Activated CD8-positive, alpha-beta T cell treated with anti-CD3 and anti-CD28 coated beads for 36 hours (primary cell): ENCODE measurements at places on chromosomes 4 and X. TPM values are rescaled to one million over a fixed set of nuclear protein-coding genes. Genes with fewer than 3 reads are reported as not detected.

The ABCB7 gene
- total RNA-seq = 52.0 TPM

The REST gene
- 41.2 TPM for total RNA-seq

The UPF3B gene
- 16.0 TPM for total RNA-seq

The ABLIM2 gene
- total RNA-seq = 0.54 TPM

The XAGE1A gene
- not detected for total RNA-seq

The F8A2 gene
- not detected for total RNA-seq

The OTUD6A gene
- total RNA-seq = not detected

The SPP1 gene
- total RNA-seq = not detected

The ARAP2 gene
- total RNA-seq = 31.0 TPM

The GK gene
- 27.7 TPM for total RNA-seq

The INPP4B gene
- total RNA-seq = 46.1 TPM

The OPN1LW gene
- total RNA-seq = not detected

The RHOH gene
- 121 TPM for total RNA-seq

The ADH1A gene
- not detected for total RNA-seq

- no peak overlapping the region for H3K27ac ChIP-seq
- no peaks in the 10 kb centered on the region for H3K27me3 ChIP-seq
- H3K36me3 ChIP-seq = no peaks in the 10 kb centered on the region
- H3K4me1 ChIP-seq = no peaks in the 10 kb centered on the region
- no peak for DNase-seq
- H3K4me3 ChIP-seq = no peak overlapping the region
Observed at GRCh38 chr4:79227860-79228259, 98.0 kb downstream of the NAA11 start.

DNA sequence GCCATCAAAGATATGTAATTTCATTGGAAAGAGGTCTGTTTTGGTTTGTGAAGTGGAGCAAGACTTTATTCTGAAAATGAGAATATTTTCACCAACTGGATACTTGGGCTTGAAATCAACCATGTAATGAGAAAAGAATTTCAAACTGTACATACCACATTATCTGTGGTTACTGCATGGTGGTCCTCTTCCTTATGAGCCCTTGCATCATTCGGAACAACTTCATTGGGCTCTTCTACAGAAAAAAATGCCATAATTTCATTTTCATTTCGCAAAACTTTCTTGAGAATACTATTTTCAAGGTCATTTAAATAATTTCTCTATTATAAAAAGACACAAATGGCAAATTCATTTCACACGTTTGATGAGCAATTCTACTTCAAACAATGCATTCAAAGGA, 148.6 kb upstream of the RPS6KA6 start:
- H3K4me3 ChIP-seq = no peak overlapping the region
- no peak for DNase-seq
- no peaks in the 10 kb centered on the region for H3K36me3 ChIP-seq
- H3K27ac ChIP-seq = no peak overlapping the region

DNA sequence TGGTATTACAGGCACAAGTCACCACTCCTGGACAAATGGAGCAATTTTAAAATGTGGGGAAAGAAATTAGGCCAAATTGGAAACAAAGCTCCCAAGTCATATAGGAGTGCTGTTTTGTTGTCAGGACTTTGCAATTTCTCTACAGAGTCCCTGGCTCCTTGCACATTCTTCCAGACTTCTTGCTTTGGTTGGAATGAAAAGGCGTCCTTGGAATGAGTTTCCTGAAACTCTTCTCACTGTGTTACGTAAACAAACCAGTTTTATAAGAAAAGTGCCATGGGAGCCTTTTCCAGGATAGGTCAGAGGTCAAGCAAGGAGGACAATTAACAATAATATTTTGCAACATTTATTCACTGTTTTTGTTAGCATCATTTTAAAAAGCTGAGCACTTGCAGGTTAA, 32.4 kb upstream of the KIT start:
- DNase-seq = no peak
- no peaks in the 10 kb centered on the region for H3K36me3 ChIP-seq
- H3K4me1 ChIP-seq = no peaks in the 10 kb centered on the region

DNA sequence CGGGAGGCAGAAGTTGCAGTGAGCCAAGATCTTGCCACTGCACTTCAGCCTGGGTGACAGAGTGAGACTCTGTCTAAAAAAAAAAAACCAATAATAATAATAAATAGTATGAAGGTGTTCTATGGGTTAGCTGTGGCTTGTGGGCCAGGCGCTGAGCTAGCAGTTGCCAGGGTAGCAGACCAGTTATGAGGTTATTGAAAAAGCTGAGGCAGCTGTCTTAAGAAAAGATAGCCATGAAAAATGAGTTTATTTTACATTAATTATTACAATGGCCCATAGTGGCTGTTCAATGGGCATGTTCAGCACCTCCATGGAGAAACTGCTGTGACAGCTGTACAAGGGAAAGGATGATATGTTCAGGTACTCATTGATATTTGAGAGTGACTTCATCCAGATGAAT, 13.3 kb upstream of the HSD17B10 start:
- no peak overlapping the region for H3K4me3 ChIP-seq
- H3K36me3 ChIP-seq = no peaks in the 10 kb centered on the region
- no peaks in the 10 kb centered on the region for H3K27me3 ChIP-seq
- H3K4me1 ChIP-seq = no peaks in the 10 kb centered on the region
- no peak for DNase-seq
- no peak overlapping the region for H3K27ac ChIP-seq

- no peak overlapping the region for H3K27ac ChIP-seq
- H3K4me3 ChIP-seq = no peak overlapping the region
- no peaks in the 10 kb centered on the region for H3K4me1 ChIP-seq
- DNase-seq = no peak
- H3K27me3 ChIP-seq = no peaks in the 10 kb centered on the region
- H3K36me3 ChIP-seq = no peaks in the 10 kb centered on the region
Observed at GRCh38 chrX:44080083-44080482, 106.9 kb upstream of the NDP start.

DNA sequence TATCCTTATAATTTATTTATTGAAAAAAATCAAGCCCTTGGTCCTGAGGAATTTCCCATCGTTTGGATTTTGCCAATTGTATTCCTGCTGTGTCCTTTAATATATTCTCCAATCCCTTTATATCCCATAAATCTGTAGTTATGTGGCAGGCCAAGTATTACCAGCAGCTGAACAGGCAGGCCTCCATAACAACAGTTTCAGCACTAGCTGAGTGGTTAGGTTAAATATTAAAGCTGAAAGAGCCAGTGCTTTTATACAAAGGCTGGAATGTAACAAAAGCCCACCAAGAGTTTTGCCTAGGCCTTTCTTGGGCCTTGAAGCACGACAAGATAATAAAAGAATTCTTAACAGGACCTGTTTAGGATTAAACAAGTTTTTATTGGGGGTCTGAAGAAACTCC, 366.6 kb upstream of the GALNT7 start:
- H3K4me1 ChIP-seq = no peaks in the 10 kb centered on the region
- no peak overlapping the region for H3K4me3 ChIP-seq
- peaks cover 4% of the 10 kb centered on the region for H3K27me3 ChIP-seq
- no peak overlapping the region for H3K27ac ChIP-seq

DNA sequence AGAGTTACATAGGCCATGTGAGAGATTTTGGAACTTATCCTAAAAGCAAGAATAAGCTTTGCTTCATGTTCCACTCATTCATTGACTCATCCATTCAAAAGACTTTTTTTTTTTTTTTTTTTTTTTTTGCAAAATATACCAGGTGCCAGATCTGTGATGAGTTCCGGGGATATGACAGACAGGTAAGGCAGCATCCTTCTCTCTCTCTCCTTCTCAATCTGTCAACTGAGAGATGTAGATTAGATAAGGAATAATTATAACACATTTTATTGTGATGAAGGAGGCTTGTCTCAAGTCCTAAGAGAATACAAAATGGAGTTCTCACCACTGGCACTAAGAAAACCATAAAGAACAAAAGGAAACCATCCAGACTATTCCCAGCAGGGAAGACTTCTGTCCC, 190.2 kb upstream of the CPEB2 start:
- DNase-seq = no peak
- H3K36me3 ChIP-seq = no peaks in the 10 kb centered on the region
- peaks cover 1% of the 10 kb centered on the region for H3K27me3 ChIP-seq
- H3K4me3 ChIP-seq = no peak overlapping the region

GRCh38 chrX:33465137-33465536, 253.8 kb upstream of the DMD start:
- no peak overlapping the region for H3K4me3 ChIP-seq
- H3K27me3 ChIP-seq = no peaks in the 10 kb centered on the region
- no peaks in the 10 kb centered on the region for H3K36me3 ChIP-seq
- no peak overlapping the region for H3K27ac ChIP-seq
- DNase-seq = no peak

GRCh38 chr4:11160288-11160687, 268.4 kb downstream of the HS3ST1 start:
- no peak for DNase-seq
- H3K4me1 ChIP-seq = no peaks in the 10 kb centered on the region
- H3K4me3 ChIP-seq = no peak overlapping the region
- H3K27me3 ChIP-seq = no peaks in the 10 kb centered on the region
- no peaks in the 10 kb centered on the region for H3K36me3 ChIP-seq

- no peak overlapping the region for H3K4me3 ChIP-seq
- H3K27ac ChIP-seq = no peak overlapping the region
- H3K36me3 ChIP-seq = peaks cover 15% of the 10 kb centered on the region
- no peaks in the 10 kb centered on the region for H3K27me3 ChIP-seq
- peak; percentile 20 for DNase-seq
Observed at GRCh38 chr4:37953620-37954293, 6.4 kb upstream of the PTTG2 start.

GRCh38 chrX:29012867-29013266, 425.6 kb downstream of the IL1RAPL1 start:
- H3K4me1 ChIP-seq = no peaks in the 10 kb centered on the region
- no peak overlapping the region for H3K4me3 ChIP-seq
- H3K36me3 ChIP-seq = no peaks in the 10 kb centered on the region
- no peaks in the 10 kb centered on the region for H3K27me3 ChIP-seq
- DNase-seq = no peak

DNA sequence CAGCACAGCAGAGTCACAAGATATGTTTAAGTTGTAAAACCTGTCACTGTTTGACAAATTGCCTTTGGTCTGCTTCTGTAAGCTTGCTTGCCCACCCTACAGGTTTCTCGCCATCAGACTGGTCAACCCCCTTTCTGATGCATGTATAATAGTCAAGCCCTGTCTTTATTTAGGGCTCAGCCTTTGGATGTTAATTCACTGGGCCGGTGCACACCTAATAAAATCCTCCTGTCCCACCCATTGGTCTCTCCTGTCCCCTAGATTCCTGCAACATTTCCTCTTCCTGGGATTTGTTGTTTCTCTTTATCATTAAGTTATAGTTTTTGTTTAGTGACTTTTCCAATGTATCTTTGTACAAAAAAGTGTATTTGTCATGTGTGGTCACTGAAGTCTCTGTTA, 38.2 kb downstream of the GLUD2 start:
- no peak for DNase-seq
- H3K27me3 ChIP-seq = no peaks in the 10 kb centered on the region
- H3K4me1 ChIP-seq = no peaks in the 10 kb centered on the region
- no peak overlapping the region for H3K27ac ChIP-seq

DNA sequence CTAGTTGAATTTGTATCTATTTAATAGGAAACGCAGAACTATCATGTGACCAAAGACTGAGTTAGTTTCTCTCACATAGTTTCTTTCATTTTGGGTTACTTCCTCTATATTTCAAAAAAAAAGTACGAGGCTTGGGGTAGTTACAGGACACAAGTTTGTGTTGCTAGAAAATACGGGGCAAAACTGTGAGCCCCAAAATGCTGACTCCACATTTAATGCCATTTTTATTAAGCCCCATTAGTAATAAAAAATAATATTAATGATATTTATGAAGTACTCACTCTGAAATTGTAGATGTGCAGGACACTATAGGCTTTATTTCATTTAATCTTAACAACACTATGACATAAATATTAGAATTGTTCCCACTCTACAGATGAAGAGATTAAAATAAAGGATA, 268.6 kb downstream of the DTHD1 start:
- no peaks in the 10 kb centered on the region for H3K36me3 ChIP-seq
- H3K27ac ChIP-seq = no peak overlapping the region
- DNase-seq = no peak

- H3K4me1 ChIP-seq = peaks cover 71% of the 10 kb centered on the region
- DNase-seq = no peak
- H3K36me3 ChIP-seq = peaks cover 14% of the 10 kb centered on the region
- no peak overlapping the region for H3K27ac ChIP-seq
- H3K27me3 ChIP-seq = no peaks in the 10 kb centered on the region
- no peak overlapping the region for H3K4me3 ChIP-seq
Observed at GRCh38 chr4:150973626-150974251, 41.3 kb downstream of the LRBA start.

GRCh38 chr4:24748758-24749350, 46.5 kb upstream of the SOD3 start:
- no peaks in the 10 kb centered on the region for H3K36me3 ChIP-seq
- H3K27ac ChIP-seq = no peak overlapping the region
- H3K27me3 ChIP-seq = no peaks in the 10 kb centered on the region
- no peak overlapping the region for H3K4me3 ChIP-seq

GRCh38 chr4:1900087-1900433, 28.9 kb downstream of the NSD2 start:
- H3K27ac ChIP-seq = no peak overlapping the region
- no peak for DNase-seq
- H3K27me3 ChIP-seq = no peaks in the 10 kb centered on the region
- H3K4me1 ChIP-seq = peaks cover 15% of the 10 kb centered on the region
- H3K36me3 ChIP-seq = peaks cover 56% of the 10 kb centered on the region

DNA sequence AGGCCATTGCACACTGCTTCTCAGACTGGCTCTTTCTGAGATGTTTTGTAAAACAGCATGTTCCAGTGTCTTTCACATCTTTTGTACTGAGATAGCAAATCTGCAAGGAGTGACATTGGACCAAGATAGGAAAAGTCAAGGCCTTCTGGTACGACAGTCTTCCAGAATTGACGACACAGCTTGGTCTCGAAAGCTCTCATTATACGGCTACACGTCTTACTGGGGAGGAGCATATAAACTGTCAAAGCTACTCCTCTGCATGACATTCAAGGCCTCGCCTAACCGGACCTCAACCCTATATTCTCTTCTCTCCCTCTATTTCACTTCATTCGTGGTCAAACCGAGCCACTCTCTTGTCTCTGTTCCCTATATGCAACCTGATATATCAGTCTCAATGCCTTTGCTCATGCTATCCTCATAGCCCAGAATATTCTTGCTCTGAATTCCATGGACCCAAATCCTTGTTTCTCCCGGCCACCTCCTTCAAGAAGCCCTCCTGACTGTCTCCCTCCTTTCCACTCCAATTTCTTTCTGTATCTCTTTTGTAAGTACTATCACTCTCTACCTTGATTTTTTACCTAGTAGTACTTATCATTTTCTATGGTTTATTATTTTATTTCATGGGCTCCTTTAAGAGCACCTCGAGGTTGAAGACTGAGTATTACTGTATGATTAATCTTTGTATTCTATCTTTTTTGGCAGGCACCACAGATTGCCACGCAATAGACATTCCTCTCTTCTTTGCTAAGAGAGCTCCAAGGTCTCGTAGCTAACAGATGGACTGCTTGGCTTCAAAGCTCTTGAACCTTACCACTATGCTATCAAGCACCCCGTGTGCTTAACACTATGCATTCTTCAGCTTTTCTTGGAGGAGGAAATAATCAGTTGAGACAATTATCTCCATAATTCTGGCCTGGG, 35.1 kb downstream of the RBM47 start:
- no peak overlapping the region for H3K27ac ChIP-seq
- no peaks in the 10 kb centered on the region for H3K27me3 ChIP-seq
- H3K36me3 ChIP-seq = no peaks in the 10 kb centered on the region
- no peak overlapping the region for H3K4me3 ChIP-seq
- no peaks in the 10 kb centered on the region for H3K4me1 ChIP-seq
- DNase-seq = no peak
